Bone marrow (tissue), 2 donors: ENCODE measurements at places on chromosomes 1 and 21.

- no peak for DNase-seq
These were observed 56.0 kb upstream of the RAP1A start for GRCh38 chr1:111563619-111564018.

- no peak for DNase-seq
These were observed 18.8 kb downstream of the RGS13 start for GRCh38 chr1:192654591-192655251.

DNA sequence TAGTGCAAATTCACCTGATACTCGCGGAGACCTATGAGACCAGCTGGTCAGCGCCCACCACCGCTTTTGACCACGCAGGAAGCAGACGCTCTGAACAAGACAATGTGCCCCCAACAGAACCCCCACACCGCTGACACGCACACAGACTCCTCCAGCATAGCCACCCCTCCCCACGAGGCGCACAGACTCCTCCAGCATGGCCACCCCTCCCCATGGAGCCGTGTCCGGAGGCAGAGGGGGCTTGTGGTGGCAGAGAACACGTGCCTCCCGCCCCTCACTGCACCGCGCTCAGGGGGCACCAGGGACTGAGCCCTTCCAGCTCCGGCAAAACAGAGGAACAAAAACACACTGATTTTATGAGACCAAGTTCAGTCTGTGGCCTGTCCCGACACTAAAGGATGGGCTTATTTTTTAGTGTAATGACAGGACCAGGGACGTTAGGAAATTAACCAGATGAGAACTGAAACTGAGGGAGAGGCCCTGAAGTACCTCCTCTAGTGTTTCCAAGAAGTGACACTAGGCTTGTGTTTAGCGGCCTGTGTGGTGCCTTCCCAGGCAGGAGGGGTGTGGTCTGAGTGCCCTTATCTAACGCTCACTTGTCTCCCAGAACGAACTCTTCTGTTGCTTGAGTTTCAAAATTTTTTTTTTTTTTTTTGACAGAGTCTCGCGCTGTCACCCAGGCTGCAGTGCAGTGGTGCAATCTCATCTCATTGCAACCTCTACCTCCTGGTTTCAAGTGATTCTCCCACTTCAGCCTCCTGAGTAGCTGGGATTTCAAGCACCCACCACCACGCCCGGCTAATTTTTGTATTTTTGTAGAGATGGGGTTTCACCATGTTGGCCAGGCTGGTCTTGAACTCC is 10.0 kb upstream of the AGPAT3 start:
- peak; percentile 22 for DNase-seq

- no peak for DNase-seq
These were observed 10.3 kb downstream of the LDLRAD2 start for GRCh38 chr1:21822349-21822748.

GRCh38 chr1:184283999-184284398 is 102.8 kb upstream of the C1orf21 start:
- DNase-seq = no peak

DNA sequence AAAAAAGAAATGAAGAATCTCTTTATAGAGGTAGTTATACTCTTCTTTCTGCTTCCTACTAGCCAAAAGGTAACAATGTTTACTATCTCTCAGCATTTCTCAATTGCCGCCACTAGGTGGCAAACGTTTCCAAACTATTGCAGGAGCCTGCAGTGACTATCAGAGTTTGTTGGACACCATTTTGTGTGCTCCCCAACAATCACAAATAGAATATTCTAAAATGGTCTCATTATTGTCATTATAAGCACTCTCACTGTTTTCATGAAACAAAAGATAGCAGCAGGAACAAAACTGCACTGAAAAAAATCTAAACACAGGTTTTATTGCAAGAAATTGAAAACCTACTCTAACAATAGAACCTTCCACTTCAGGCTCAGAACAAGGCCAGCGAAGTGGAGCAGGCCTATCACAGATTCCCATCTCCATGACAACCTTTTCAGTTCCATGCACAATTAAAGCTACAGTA is 83.9 kb upstream of the PLPPR4 start:
- DNase-seq = peak; percentile 31

GRCh38 chr1:16720351-16721223 is 19.7 kb upstream of the RNU1-4 start:
- no peak for DNase-seq

DNA sequence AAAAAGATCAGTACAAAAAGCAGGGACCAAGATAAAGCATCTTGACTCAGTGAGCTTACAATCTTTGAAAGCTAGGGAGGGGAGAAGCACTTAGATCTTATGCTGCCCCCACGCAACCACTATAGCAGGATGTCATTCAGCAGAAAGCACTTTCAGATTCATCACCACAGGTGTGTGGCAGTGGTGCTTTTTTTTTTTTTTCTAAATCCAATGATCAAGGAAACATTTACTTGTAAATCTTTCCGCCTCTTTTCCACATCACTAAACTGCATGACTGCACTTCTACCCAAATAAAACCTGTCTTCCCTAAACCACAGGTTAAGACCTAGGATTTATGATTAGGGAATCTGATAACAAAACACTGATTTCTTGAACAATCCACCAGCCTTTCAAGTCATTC is 154.8 kb downstream of the SLC45A1 start:
- DNase-seq = no peak

- DNase-seq = no peak
These were observed 2.6 kb upstream of the CSTB start for GRCh38 chr21:43778469-43779335.

- DNase-seq = no peak
These were observed 139.9 kb downstream of the DHRS3 start for GRCh38 chr1:12477936-12478611.

DNA sequence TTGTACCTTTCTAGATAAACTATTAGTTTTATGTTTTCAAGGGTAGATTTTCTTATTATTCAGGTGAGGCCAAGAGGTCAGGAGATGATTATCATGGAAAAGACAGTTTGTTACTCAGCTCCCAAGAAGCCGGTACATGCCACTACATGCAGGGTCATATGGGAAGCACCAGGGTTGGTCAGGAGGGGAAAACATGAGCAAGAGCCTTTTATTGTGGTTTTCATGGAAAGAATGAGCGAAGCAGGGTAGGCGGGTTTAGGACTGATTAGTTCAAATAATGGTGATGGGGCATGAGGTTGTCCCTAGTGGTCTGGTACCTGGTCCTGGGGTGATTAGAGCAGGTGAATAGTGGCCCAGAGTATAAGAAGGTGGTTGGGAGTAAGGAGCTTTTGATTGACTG is 189.9 kb downstream of the APP start:
- no peak for DNase-seq

DNA sequence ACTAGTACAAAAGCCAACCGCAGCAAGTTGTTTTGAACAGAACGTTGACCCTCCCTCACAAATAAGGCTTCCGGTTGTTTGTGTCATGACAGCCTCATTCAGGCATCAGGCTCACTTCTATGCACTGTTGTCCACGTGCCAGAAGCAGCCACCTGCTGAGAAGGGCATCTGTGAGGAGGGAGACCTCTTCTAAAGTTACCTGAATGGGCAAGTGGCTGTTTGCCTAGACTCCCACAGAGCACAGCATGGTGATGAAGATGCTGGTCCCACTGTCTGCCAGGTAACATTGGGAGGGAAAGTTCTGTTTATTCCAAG is 176.1 kb downstream of the CLIC6 start:
- no peak for DNase-seq

DNA sequence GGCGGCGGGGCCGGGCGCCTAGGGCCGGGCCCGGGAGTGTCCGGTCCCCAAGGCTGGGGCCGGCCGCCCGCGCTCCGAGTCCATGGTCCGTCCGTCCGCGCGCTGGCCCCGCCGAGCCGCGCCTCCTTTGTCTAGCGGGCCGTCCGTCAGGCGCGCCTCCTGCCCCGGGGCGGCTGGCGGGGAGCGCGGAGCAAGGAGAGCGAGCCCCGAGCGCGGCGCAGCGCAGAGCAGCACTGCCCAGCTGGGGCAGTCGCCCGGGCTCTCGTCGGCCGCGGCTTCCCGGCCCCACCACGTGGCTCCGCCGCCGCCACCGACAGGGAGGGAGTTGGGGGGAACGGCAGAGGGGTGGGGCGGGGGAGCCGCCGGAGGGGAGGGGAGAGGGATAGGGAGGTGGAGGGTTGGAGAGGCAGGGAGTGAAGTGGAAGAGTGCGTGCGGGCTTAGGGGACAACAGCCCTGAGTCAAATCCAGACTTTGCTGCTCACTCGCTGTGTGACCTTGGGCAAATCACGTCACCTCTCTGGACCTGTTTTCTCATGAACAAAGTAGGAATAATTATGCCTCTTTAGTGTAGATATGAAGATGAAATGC is at the start of gene NKAIN1:
NKAIN1 (minus strand) TSS at position 235 of the 589 bp plus-strand sequence. CDS start 340 bp downstream, outside the sequence.
- no peak for DNase-seq
